ENCODE measurements at places on chromosomes 13 and 19. TPM values are rescaled to one million over a fixed set of nuclear protein-coding genes. Genes with fewer than 3 reads are reported as not detected.

The ZNF146 gene
- 94.9 TPM for total RNA-seq

The NCCRP1 gene
- total RNA-seq = not detected

The HSPB6 gene
- 44.7 TPM for total RNA-seq

The ZNF547 gene
- total RNA-seq = 10.6 TPM

The ITGBL1 gene
- 183 TPM for total RNA-seq

The TSEN34 gene
- total RNA-seq = 56.0 TPM

The NXNL1 gene
- not detected for total RNA-seq

The ZNF534 gene
- not detected for total RNA-seq

The ZNF701 gene
- 9.5 TPM for total RNA-seq

The FPR1 gene
- total RNA-seq = 0.47 TPM

The ZNF470 gene
- total RNA-seq = 7.8 TPM

The CGB1 gene
- not detected for total RNA-seq

The FGF21 gene
- total RNA-seq = not detected

The ZNF699 gene
- 2.9 TPM for total RNA-seq

The ICAM1 gene
- total RNA-seq = 20.7 TPM

The ERICH4 gene
- total RNA-seq = not detected

The IL11 gene
- total RNA-seq = 0.23 TPM

The SERP2 gene
- 3.8 TPM for total RNA-seq

The SYNE4 gene
- total RNA-seq = 0.08 TPM

The PLIN4 gene
- total RNA-seq = 0.59 TPM

The MYH14 gene
- not detected for total RNA-seq

The ZNF471 gene
- total RNA-seq = 2.9 TPM

The CAMSAP3 gene
- not detected for total RNA-seq

The ZNF728 gene
- 0.23 TPM for total RNA-seq

The IFNL1 gene
- not detected for total RNA-seq

The PSPN gene
- total RNA-seq = 0.70 TPM

The URI1 gene
- total RNA-seq = 79.7 TPM

The CEACAM3 gene
- not detected for total RNA-seq

The ZNF181 gene
- 13.1 TPM for total RNA-seq

The SEMA6B gene
- total RNA-seq = 1.2 TPM

The PRSS57 gene
- total RNA-seq = not detected

All from smooth muscle cell of the coronary artery (primary cell).